Left cardiac atrium (tissue), 4 donors: ENCODE measurements at places on chromosomes 12 and 14. TPM values are rescaled to one million over a fixed set of nuclear protein-coding genes. Genes with fewer than 3 reads are reported as not detected.

Gene HOXC12
- not detected for total RNA-seq

Gene TMEM179
- 0.24 TPM for total RNA-seq

Gene TMEM117
- total RNA-seq = 7.3 TPM

Gene STAC3
- 2.7 TPM for total RNA-seq

DNA sequence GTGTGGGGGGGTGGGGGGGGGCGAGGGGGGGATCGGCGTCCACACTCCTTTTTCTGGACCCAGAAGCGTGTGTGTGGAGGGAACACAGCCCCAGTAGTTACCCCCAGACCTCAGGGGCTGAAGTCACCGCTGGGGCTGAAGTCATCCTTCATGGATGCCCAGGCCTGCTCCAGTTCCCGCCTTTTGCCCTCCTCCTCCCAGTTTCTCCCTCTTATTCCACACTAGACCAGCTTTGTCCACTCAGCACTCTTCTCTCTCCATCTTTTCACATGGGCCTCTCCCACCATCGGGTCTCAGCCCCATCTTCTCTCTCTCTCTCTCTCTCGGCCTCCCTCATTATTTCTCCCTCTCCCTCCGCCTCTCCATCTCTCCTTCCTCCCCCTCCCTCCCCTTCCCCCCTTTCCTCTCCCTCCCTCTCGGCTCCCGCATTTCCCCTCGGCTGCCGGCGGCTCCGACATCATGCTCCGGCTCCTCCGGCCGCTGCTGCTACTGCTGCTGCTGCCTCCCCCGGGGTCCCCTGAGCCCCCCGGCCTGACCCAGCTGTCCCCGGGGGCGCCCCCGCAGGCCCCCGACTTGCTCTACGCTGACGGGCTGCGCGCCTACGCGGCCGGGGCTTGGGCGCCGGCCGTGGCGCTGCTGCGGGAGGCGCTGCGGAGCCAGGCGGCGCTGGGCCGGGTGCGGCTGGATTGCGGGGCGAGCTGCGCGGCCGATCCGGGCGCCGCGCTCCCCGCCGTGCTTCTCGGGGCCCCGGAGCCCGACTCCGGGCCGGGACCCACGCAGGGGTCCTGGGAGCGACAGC is at the start of gene P3H3:
P3H3 (plus strand) TSS at position 426 of the 799 bp plus-strand sequence; CDS start at position 460, 34 bp downstream.
- peak; percentile 41 for DNase-seq

GRCh38 chr12:41521872-41522379 is 333.8 kb downstream of the PDZRN4 start:
- no peak for DNase-seq

DNA sequence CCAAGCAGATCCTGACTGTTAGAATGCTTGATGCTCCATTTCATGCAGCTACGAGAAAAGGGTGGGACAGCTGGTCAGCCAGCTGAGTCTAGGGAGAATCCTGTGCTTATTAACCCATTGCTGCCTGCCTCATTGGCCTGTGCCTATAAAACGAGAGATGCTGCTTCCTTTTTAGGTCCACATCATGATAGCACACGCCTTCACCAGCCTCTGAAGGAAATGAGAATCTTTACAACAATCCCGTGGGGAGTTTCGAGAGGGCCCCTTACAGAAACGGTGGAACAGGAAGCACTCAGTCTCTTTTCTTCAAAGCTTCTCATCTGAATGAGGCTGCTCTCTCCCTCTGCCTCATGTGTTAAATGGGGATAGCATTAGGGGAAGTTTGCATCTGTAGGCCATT is 147.3 kb upstream of the RFLNA start:
- no peak for DNase-seq

DNA sequence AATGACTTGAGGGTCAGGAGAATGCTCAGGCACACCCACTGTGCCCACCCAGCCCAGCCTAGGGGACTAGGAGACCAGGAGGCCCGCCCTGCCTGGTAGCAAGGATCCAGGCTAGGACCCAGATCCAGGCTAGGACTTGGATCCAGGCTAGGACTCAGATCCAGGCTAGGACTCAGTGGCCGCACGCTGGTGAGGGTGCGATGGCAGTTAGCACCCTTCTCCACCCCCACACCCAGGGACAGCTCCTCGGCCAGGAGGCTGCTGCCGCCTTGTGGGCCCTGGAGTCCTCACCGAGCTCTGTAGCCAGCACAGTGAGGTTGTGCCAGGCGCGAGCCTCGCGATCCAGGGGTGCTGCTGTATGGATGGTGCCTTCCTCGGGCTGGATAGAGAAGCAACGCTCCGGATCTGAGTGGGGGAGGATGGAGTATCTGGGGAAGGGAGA is 5.1 kb downstream of the CDH24 start:
- DNase-seq = no peak

DNA sequence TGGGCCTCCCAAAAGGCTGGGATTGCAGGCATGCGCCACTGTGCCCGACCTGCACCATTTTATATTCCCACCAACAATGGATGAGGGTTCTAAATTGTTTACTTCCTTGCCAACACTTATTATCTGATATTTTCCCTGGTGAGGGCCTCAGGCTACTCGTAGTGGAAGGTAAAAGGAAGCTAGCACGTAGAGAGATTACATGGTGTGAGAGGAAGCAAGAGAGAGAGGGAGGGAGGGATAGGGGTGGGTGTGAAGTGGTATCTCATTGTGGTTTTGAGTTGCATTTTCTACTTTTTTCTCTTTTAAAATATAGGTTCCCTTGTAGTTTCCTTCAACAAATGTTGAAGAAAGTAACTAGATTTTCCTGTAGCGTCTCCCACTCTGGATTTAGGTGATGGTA is 30.9 kb downstream of the MYO1H start:
- DNase-seq = no peak

DNA sequence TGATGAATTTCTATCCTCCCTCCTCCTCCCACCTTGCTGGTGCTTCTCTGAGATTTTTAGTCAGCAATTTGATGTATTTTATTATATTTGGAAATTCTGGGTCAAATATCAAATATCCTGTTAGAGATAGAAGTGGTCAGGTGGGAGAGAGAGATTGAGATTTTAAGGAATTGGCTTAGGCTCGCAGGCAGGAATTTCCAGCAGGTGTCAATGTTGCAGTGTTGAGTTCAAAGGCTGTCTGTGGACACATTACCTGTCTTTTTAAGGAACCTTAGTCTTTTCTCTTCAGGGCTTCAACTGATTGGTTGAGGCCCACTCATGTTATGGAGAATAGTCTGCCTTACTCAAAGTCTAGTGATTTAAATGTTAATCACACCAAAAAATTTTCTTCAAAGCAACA is 457.3 kb downstream of the FLRT2 start:
- DNase-seq = no peak

- DNase-seq = no peak
Measured at GRCh38 chr12:4026020-4026358, 152.8 kb upstream of the PARP11 start.
